ENCODE measurements at places on chromosomes 1 and 21. TPM values are rescaled to one million over a fixed set of nuclear protein-coding genes. Genes with fewer than 3 reads are reported as not detected.

Gene ZC3H11A
- 79.1 TPM for total RNA-seq

Gene SMPDL3B
- total RNA-seq = 1.1 TPM

Gene ZNF672
- 14.7 TPM for total RNA-seq

Gene OR2L5
- total RNA-seq = not detected
